ENCODE measurements at places on chromosomes 6 and 20.

DNA sequence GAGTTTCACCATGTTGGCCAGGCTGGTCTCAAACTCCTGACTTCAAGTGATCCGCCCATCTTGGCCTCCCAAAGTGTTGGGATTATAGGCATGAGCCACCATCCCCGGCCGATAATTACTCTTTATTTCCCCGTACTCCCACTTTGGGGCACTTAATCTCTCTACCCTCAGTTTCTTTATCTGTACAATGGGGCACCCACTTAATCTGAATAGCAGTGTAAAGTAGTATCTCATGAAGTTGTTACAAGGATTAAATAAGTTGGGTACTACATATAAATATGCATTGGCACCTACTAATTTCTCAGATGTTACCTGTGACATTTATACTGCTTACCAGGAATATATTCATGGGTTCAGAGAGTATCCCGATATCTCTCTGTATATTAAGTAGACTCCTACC is 15.2 kb downstream of the GINM1 start:
- DNase-seq, result no peak

DNA sequence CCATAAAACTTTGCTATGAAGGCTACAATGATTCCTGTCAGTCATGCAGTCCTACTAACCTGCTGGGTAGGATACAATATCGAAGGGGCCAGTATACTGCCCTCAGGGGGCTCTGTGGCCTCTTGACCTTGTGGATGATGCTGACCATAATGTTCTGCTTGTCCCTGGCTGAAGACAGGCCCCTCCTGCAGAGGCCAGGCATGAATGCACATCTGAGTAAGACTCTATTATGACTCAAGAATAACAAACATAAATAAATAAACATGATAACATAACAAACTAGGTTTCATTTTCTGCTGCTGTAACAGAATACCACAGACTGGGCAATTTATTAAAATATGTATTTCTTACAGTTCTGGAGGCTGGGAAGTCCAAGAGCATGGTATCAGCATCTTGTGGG is 44.0 kb upstream of the POU5F1 start:
- no peak for DNase-seq

DNA sequence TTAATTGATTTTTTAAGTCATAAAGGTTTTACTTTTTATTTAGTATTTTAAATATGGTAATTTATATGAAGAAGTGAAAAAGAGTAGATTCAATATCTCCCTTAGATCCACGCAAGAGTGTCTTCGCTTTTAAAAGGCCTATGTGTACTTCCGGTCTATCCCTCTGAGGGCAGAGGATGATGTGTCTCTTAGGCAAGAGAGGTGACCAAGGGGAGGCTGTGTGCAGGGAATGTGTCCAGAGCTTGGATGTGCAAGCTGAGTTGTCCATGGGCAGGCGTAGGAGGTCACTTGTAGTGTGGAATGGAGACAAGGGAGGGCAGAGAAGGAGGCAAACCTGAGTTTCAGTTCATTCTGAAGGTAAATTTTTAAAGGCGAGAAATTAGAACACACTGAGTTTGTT is 113.9 kb downstream of the CRYBG1 start:
- DNase-seq, result no peak

DNA sequence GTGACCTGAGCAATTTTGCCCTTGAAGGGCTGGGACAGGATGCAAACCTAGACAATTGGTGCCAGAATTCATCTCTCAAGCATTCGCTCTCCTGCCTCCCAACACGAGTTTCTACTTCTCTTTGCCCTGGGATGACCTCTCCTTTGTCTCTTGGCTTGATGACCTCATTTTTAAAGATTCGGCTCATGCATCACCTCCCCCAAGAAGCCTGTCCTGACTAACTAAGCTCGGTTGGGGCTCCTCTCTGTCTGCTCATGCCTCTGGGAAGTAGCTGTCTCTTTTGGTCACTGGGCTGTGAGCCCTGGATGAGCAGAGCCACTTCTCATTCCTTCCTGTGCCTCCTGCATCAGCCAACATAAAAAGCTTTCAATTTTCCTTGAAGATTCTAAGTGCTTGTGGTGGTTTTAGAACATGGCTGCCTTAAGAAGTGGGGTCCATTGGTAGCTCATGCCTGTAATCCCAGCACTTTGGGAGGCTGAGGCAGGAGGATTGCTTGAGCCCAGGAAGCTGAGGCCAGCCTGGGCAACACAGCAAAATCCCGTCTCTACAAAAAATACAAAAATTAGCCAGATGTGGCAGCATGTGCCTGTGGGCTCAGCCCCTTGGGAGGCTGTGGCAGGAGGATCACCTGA is 11.1 kb upstream of the TCF15 start:
- DNase-seq, result peak; percentile 63

GRCh38 chr6:123053602-123054225 is 57.7 kb downstream of the CLVS2 start:
- DNase-seq, result no peak

DNA sequence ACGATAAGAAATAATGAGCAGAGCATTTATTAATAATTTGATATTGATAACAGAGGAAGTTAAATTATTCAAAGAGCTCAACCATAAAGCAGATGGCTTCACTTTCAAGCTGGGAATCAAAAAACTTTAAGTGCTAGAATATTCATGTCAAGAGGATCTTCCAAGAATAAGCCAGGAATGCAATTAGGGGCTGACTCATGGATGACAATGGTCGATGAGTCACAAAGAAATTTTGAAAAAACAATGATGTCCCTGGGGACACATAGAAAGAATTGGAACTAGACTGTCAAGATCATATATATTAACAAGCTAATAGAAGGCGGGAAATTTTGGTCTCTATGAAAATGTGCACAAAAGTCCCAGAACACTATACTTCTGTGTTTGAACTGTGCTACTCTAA is 304.1 kb downstream of the LAMA2 start:
- DNase-seq, result peak; percentile 76

DNA sequence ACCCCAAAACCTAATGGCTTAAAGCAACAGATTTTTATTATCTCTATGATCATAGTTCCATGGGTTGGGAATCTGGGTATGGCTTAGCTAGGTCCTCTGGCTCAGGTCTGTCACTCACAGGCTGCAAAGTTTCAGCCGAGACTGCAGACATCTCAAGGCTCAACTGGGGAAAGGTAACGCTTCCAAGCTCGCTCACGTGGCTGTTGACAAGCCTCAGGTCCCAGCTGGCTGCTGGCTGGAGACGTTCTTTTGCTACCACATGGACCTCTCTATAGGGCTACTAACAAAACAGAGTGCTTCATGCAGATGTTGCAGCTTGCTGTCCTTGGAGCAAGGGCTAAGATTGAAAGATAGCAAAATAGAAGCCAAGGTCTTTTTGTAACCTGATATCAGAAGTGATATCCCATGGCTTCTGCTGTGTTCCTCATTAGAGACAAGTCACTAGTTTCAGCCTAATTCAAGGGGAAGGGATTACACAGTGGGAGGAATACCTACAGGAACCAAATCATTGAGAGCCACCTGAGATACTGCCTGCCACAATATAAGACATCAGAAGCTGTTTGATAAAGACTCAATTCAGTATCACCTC is 6.6 kb downstream of the HTR1E start:
- DNase-seq, result no peak

GRCh38 chr6:119157506-119157815 is 79.0 kb upstream of the FAM184A start:
- DNase-seq, result no peak

- DNase-seq, result no peak
Observed at GRCh38 chr20:23129891-23130621, 43.9 kb upstream of the CD93 start.

- DNase-seq, result no peak
Observed at GRCh38 chr6:114339706-114340105, 3.1 kb downstream of the HS3ST5 start.

- DNase-seq, result no peak
Observed at GRCh38 chr20:37726321-37726720, 32.5 kb downstream of the CTNNBL1 start.

- DNase-seq, result no peak
Observed at GRCh38 chr6:132643547-132643946, 15.4 kb downstream of the TAAR1 start.

GRCh38 chr6:9745966-9746365 is 668.9 kb downstream of the TFAP2A start:
- DNase-seq, result no peak

- DNase-seq, result no peak
Observed at GRCh38 chr6:37651991-37652390, 45.7 kb downstream of the MDGA1 start.

GRCh38 chr20:49028684-49029083 is 17.4 kb upstream of the CSE1L start:
- DNase-seq, result peak; percentile 25

GRCh38 chr6:13006578-13007300 is 290.2 kb downstream of the PHACTR1 start:
- peak; percentile 3 for DNase-seq

GRCh38 chr6:18024876-18025275 is 37.4 kb upstream of the KIF13A start:
- no peak for DNase-seq

- peak; percentile 93 for DNase-seq
Observed at GRCh38 chr20:45337367-45338120, 10.7 kb downstream of the SDC4 start.

- no peak for DNase-seq
Observed at GRCh38 chr6:134701301-134701700, 248.6 kb downstream of the ALDH8A1 start.

GRCh38 chr20:57704245-57704644 is 5.6 kb downstream of the PMEPA1 start:
- no peak for DNase-seq

DNA sequence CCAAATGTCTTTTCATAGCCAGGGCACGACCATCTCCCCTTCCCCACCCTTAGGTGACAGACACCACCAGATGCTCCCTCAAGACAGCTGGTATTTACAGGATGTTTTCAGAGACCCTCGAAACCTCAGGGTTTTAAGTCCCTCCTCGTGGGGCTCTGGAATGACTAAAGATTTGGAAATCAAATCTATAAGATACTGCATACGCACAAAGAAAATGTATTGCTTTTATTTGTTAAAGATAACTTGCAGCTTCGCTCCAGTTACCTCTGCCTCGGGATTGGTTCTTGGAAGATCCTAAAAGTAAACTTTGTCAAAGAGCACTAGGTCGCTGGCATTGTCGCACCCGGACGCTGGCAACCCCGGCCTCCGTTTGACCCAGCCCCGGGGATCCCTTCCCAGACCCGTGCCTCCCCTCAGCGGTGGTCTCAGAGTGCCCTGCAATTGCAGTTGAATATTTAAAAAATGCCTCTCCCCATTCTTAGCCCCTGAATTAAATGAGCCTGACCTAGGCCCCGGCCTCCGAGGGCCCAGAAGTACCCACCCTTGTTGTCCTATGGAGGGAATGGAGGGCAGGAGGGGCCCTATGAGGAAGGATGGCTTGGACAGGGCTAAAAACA is 7.1 kb downstream of the PAX1 start:
- DNase-seq, result no peak

DNA sequence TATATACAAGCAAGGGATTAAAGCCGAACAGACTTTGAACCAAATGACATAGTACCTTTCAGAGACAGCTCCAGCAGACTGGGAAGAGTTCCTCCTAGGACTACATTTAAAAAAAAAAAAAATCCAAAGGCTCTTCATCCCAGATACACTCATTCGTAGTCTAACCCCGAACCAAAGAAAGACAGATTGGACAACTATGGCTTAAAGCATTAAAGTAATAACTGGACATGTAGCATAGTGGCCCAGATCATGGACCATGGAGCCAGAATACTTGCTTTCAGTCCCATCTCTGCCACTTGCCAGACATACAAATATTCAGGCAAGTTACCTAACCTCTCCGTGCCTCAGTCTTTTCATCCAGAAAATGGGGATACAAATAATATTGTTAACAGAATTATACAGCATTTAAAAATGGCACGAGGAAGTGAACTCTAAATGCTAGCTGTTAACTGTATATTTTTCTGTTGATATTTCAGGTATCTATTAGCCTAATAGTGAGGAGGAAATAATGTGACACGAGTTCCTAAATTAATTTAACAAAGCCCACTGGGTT is 123.7 kb downstream of the HIVEP2 start:
- no peak for DNase-seq

DNA sequence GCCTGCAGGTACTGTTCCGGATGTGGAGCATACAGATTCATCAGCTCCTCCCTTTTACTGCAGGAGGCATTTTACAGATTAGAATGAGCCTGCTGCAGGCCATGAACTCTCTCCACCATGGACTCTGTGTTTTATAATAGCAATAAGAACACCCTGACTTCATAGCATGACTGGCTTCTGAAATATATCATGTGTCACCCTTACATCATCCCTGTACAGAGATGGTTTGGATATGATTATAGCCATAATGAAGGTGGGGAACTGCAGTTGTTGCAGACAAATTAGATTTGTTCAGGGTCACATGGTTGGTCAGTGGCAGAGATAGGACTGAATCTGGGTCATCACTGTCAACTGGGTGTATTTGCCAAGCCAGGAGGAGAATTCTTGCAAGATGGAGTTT is 100.7 kb downstream of the FOXO3 start:
- peak; percentile 25 for DNase-seq

- no peak for DNase-seq
Observed at GRCh38 chr6:474453-475185, 83.1 kb downstream of the IRF4 start.

- peak; percentile 97 for DNase-seq
Observed at GRCh38 chr20:50027611-50028105, 44.9 kb downstream of the SNAI1 start.

DNA sequence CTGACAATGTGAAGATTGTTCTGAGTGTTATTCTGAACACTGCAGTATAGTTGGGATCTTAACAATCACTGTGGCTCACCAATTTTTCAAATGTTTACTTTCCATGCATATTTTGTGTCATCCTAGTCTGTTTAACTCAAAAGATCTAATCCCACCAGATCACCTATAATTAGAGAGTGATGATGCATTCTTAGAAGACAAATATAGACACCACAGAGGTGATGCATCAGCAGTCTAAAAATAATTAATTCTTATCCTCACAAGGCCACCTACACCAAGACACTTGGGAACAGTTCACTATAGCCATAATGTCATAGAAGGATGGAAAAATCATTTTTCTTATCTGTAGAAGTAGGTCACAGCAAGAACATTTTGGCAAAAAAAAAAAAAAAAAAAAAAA is 154.8 kb downstream of the UBE3D start:
- DNase-seq, result no peak

GRCh38 chr6:166671434-166672081 is 44.5 kb upstream of the RPS6KA2 start:
- DNase-seq, result peak; percentile 23

- peak; percentile 56 for DNase-seq
Observed at GRCh38 chr6:149895833-149896271, 2.1 kb downstream of the RAET1E start.

All from AG08395 (cell line).